ENCODE measurements at places on chromosomes 2 and 18.
A peak's percentile ranks its signal among the peaks of the same experiment; 100 is the strongest.

GRCh38 chr2:229852565-229852964 lies 69.2 kb downstream of the TRIP12 start:
- peak; percentile 63 for DNase-seq

- DNase-seq = no peak
Observed at GRCh38 chr2:198753101-198753500, 704.6 kb downstream of the SATB2 start.

DNA sequence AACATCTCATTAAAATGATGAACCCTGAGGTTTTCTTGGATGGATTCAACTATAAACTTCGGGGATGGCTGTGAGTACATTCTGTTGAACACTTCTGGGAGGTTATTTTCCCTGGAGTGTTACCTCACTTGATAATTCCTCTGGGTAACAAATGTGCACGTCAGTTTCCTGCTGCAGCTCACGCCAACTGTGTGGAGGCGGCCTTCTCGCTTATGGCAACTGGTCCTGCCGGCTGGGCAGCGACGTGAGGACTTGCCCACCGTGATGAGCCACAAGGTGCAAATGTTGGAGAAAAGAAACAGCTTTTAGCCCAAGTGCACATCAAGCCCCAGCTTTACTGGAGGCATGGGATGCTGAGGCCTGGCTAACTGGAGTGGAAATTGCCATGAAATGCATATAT lies 15.9 kb downstream of the MYCN start:
- DNase-seq = no peak

- no peak for DNase-seq
Observed at GRCh38 chr2:229489016-229489415, 217.9 kb upstream of the PID1 start.

GRCh38 chr18:23587220-23587642 lies 925 bp upstream of the NPC1 start:
- no peak for DNase-seq

DNA sequence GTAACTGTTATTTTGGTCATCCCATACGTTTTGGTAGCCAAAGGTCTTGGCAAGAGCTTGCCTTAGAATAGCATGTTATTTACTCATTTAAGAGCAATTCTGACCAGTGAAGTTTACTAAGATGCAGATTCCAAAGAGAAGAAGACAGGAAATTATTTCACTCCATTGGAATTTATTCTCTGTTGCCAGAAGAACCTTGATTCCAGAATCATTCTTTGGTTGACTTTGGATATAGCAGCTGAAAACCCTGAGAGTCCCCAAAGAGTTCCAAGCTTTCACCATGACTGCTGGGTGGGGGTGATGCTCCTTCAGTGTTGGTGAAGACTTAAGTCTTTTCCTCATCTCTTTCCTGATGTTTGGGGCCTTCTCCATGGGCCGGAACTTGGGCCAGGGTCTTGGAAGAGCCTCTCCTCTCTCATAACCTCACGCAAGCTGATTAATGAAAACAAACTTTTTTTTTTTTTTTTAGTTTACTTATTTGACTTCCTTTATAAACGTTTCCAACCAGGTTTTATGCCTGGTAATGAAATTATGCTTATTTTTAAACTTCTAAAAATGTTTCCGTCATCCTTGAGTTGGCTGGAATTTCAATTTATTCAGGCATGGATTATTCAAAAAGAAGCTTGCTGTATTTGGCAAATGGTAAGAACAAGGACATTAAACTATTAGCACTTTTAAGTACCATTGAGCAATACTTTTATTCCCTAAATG lies 192.0 kb downstream of the MTX2 start:
- DNase-seq = no peak

DNA sequence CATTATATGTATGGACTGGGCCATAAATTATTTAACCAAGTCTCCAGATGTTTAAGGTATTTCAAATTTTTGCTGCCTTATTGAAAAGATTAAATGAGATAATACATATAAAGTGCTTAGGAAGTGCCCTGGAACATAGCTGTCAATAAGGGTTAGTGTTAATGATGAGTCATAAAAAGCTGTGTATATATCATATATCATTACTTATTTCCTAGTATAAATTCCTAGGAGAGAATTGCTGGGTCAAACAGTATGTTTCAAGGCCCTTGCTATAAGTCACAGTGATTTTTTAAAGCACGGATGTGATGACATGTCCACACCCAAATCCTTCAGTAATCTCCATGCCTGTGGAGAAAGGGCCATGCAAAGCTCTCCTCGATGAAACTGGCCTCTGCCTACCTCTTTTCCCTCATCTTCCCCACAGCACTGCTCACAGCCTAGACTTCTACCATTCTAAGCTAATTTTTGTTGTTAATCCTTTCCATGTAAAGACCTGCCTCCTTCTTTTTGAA lies 8.5 kb downstream of the ZNF2 start:
- DNase-seq = no peak

DNA sequence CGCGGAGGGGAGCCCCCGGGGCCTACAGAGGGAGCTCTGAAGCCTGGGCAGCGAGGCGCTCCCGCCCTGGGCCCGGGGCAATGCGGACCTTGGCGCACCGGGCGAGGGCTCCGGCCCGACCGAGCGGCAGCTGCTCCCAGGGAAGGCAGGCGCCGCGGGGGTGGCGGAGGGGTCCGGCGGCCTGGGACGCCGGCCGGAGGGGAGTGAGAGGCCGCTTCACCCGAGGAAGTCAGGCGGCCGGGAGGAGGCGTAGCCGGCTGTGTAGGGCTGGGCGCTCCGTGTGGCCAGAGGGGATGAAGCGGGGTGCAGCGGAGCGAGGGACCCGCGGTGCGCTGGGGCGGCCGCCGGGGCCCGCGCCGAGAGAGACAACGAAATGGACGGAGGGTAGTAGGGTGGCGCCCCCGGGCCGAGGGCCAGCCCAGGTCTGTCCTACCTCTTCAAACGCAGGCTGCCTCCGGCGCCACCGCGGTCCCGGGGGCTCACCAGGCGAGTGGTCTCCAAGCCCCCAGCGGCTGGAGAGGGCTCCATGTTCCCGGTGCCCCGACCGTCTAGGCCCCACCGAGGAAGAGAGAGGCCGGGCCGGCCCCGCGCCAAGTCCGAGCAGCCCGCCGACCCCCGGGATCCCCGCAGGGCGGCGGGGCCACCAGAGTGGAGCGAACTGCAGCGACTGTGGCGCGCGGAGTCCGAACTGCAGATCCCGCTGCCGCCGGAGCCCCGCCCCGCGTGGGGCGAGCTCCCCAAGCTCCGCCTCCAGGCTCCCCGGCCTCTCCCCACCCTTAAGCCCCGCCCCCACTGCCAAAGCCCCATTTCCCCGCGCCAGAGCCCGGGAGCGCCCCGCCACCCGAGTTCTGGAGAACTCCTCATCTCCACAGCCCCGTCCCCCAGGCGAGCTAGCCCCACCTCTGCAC lies at the start of gene SLC30A3:
Gene SLC30A3, minus strand, starts transcription at position 669 of the 908 bp plus-strand sequence. Its CDS starts 141 bp downstream, at position 528.
- DNase-seq = peak; percentile 82

- no peak for DNase-seq
Observed at GRCh38 chr2:67773851-67774250, 289.0 kb downstream of the C1D start.

- DNase-seq = no peak
Observed at GRCh38 chr2:206217743-206218142, 56.7 kb upstream of the ZDBF2 start.

DNA sequence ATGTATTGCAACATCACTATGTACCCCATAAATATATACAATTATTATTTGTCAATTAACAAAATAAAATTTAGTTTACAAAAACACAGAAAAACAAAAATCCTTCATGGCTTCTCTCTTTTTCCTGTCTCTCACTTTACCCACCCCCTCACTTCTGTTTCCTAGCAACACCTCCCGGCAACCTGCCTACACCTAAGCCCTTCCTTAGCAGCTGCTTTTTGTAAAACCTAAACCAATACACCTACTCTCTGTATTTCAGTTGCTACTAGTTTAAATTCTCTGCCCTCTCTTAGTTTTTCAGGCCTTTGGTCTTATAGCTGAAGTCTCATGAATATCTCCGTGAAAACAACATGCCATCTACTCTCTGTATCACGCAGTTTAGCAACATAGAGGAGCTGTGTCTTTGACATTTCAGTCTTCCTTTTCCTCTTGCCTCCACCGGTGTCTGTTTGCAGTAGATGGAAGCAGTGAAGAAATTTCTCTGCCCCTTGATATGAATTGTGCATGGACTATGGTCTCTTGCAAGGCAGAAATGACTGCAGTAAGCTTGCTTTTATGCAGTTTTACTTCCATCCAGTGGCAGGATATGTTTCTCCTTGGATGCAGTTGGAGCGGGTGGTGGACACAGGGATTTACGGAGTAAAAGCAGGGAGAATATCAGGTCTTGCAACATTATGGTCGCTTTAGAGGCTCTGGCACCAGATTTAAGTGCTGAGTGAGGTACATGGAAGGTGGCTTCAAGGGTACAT lies 42.0 kb upstream of the ZDBF2 start:
- DNase-seq = no peak

DNA sequence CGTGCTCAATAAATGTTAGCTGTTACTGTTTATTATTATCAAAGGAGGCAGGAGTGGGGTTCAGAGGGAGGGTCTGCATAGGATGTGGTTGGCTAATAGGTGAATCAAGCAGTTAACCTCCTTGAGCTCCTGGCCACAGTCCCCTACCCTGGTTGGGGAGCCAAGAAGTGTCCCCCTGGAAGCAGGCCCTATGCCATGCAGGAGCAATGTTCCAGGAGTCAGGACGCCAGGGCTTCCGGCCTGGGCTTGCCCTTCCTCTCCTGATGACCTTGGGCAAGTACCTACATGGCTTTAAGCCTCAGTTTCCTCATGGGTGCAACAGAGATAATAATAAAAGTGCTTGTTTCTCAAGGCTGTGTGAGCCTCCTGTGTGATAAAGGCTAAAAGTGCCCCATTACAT lies 84.9 kb downstream of the DYSF start:
- DNase-seq = no peak

GRCh38 chr2:2000018-2000723 lies 255.9 kb upstream of the PXDN start:
- DNase-seq = no peak

GRCh38 chr2:43348908-43349661 lies 122.7 kb upstream of the ZFP36L2 start:
- DNase-seq = no peak

Measured in activated CD8-positive, alpha-beta memory T cell treated with anti-CD3 and anti-CD28 coated beads for 24 hours (primary cell).